Muscle of leg (tissue), 16 donors: ENCODE measurements at places on chromosomes 11 and 22. TPM values are rescaled to one million over a fixed set of nuclear protein-coding genes. Genes with fewer than 3 reads are reported as not detected.

- no peak for DNase-seq
- H3K4me3 ChIP-seq: no peak overlapping the region
- no peaks in the 10 kb centered on the region for H3K4me1 ChIP-seq
- no peak overlapping the region for H3K27ac ChIP-seq
- H3K36me3 ChIP-seq: no peaks in the 10 kb centered on the region
- H3K27me3 ChIP-seq: no peaks in the 10 kb centered on the region
Measured at GRCh38 chr11:79857377-79858214, 416.8 kb upstream of the TENM4 start.

GRCh38 chr11:76626266-76626665 lies 44.3 kb downstream of the LRRC32 start:
- no peaks in the 10 kb centered on the region for H3K27me3 ChIP-seq
- H3K27ac ChIP-seq: no peak overlapping the region
- H3K4me3 ChIP-seq: no peak overlapping the region
- no peaks in the 10 kb centered on the region for H3K36me3 ChIP-seq
- H3K4me1 ChIP-seq: peaks cover 27% of the 10 kb centered on the region

DNA sequence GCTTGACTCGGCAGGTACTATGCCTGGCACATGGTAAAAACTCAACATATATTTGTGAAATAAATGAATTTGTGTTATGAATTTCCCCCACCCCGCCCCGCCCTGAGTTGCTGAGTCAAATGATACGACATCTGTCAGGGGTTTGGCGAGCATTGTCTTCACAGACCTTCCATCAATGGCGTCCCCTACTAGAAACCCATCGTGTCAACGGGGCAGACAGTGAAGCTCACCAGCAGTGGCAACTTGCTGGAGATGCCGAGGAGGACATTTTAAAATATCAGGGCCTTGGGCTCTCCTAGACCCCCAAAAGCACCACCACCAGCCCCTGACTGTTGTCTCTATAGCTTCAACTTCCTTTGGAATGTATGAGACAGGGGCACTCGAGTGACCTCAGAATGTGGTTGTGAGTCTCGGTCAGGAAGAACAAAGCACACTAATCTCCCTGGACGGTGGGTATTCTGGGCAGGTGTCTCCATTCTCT lies 761 bp upstream of the NXF1 start:
- H3K27me3 ChIP-seq: no peaks in the 10 kb centered on the region
- H3K4me1 ChIP-seq: peaks cover 31% of the 10 kb centered on the region

DNA sequence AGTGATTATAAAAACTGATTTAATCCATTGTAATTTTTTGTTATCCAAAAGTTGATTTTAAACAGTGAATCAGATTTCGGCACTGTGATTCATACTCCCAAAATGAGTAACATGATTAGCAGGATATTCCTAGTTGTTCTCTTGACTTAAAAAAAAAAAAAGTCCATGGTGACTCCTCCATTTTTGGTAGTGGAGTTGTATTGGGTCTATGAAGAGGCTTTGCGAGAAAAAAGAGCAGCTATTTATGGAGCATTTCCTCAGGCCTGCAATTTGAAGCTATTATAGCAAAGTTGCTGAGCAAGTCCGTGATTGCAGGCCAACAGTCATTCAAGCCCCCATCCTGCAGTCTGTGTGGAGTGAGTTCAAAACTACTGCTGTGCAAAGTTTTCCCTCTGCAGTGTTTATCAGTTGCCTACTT lies 28.8 kb downstream of the YAP1 start:
- H3K4me3 ChIP-seq: no peak overlapping the region
- no peaks in the 10 kb centered on the region for H3K27me3 ChIP-seq
- peak overlapping the region; percentile 32 for H3K27ac ChIP-seq
- peak; percentile 72 for DNase-seq
- peaks cover 2% of the 10 kb centered on the region for H3K4me1 ChIP-seq
- H3K36me3 ChIP-seq: peaks cover 4% of the 10 kb centered on the region

- no peaks in the 10 kb centered on the region for H3K4me1 ChIP-seq
- DNase-seq: peak; percentile 68
- H3K4me3 ChIP-seq: no peak overlapping the region
- H3K36me3 ChIP-seq: no peaks in the 10 kb centered on the region
Measured at GRCh38 chr11:35579557-35580396, 38.5 kb upstream of the FJX1 start.

The MMP8 gene
- total RNA-seq: 0.13 TPM

The TOMT gene
- total RNA-seq: not detected

The TSPAN18 gene
- 15.2 TPM for total RNA-seq
